Fibroblast of skin of left biceps (primary cell): ENCODE measurements at places on chromosomes 3 and 15.

- DNase-seq = no peak
Observed at GRCh38 chr15:76363251-76363650, 26.7 kb downstream of the ISL2 start.

GRCh38 chr3:82462977-82463376 is 701.5 kb upstream of the GBE1 start:
- no peak for DNase-seq

GRCh38 chr15:60118146-60118545 is 114.0 kb downstream of the FOXB1 start:
- DNase-seq = no peak

DNA sequence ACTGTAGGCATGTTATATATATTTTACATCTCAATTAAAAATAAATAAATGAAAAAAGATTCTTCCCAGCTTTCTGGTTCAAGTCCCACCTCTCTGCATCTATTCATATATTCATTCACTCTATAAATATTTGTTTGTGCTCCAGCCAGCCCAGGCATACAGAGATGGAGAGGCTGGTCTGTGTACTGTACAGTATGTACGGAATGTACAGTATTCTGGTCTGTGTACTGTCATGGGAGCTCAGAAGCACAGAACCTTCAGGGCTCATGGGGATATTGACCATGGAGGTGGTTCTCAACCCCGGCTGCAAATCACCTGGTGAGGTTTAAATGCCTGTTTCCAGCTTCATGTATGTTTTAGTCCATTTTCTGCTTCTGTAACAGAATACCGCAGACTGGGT is 13.8 kb downstream of the CORO2B start:
- DNase-seq = no peak

- no peak for DNase-seq
Observed at GRCh38 chr3:54841471-54841870, 86.4 kb downstream of the LRTM1 start.

- no peak for DNase-seq
Observed at GRCh38 chr3:4525560-4526223, 32.5 kb downstream of the ITPR1 start.

DNA sequence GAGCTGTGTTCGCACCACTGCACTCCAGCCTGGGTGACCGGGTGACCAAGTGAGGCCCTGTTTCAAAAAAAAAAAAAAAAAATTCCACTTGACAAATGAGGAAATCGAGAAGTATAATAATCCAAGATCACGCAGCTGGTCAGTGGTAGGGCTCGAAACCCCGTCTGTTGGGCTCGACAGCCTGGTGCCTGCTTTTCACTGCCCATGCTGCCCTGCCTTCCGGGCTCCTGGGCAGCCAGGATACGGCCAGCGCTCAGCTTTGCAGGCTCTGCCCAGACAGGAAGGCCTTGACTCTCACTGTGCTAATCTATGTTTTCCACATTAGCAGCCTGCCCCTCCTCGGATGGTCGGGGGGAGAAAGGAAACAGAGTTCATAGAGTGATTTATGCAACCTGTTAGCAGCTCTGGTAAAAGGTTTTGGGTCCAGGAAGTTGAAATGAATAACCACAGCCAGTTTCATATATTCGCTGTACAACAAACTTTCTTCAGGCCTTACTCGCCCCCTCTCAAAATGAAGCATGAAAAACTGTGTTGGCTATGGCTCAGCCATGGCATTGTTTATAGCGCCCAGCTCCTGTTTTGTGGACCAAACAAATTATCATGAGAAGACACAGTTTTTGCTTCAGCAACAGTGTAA is 108.8 kb downstream of the XXYLT1 start:
- no peak for DNase-seq
